ENCODE measurements at places on chromosomes 13 and 19.

GRCh38 chr19:823565-824121 is 1.9 kb upstream of the PLPPR3 start:
- DNase-seq: no peak

DNA sequence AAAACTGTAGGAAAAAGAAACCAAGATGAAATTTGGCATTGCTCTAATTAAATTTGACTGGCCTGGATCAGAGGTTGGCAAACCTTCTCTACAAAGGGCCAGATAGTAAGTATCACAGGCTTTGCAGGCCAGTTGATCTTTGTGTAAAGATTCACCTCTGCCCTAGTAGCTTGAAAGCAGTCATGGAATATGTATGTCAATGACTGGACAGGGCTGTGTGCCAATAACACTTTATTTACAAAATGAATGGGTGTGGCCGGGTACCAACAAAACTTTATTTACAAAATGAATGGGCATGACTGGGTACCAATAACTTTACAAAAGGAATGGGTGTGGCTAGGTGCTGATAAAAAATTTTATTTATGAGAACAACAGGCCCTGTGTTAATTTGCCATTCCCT is 20.0 kb downstream of the SIN3B start:
- no peak for DNase-seq

- no peak for DNase-seq
Measured at GRCh38 chr13:41596190-41596589, 138.8 kb downstream of the RGCC start.

DNA sequence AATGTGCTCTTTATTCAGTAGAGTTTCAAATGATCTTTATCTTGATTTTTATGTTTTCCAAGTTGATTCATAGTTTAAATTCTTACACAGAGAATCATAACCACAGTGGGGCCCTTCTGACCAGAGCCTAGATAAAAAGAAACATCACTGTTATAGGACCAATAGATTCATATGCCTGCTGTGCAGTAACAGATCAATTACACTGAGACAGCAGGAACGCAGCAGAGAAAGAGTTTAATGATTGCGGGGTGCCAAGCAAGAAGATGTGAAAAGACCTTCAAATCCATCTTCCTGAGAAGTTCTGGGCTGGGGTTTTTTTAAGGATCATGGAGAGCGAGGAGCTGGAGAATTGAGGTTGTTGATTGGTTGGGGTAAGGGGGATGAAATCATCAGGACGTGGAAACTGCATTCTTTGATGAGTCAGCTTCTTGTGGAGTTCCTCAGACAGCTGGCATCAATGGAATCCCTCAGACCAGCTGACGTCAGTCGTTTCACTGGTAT is 346.6 kb downstream of the TBC1D4 start:
- DNase-seq: no peak

- peak; percentile 94 for DNase-seq
Measured at GRCh38 chr19:10416380-10417257, 3.7 kb upstream of the PDE4A start.

DNA sequence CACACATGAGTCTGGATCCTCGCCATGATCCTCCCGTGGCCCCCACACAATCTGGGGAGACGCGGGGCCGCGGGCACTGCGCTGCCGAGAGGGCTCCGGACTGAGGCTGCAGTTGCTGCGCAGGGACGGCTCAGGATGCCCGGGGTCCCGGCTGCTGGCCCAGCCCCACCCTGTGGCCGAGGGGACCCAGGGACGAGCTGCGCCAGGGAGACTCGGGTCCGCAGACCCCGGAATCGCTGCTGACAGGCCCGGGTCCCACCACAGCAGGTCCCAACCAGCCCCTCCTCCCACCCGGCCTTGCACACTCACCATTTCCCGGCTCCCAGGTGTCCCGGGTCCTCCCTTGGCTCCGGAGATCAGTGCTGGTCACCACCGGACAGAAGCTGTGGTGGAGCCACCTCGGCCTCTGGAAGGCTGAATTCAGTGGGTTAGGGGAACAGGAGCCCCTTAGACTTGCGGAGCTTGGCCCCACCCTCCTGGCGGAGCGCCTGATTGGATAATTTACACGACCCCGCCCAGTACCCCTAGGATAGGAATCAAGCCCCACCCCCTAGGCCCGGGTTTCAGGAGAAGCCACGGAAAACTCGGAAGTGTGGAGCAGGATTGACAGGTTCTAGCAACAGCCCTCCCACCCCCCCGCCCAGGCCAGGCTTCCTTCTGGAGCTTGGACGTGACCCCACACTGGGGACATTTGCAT is 57.4 kb downstream of the ZNF44 start:
- DNase-seq: no peak

DNA sequence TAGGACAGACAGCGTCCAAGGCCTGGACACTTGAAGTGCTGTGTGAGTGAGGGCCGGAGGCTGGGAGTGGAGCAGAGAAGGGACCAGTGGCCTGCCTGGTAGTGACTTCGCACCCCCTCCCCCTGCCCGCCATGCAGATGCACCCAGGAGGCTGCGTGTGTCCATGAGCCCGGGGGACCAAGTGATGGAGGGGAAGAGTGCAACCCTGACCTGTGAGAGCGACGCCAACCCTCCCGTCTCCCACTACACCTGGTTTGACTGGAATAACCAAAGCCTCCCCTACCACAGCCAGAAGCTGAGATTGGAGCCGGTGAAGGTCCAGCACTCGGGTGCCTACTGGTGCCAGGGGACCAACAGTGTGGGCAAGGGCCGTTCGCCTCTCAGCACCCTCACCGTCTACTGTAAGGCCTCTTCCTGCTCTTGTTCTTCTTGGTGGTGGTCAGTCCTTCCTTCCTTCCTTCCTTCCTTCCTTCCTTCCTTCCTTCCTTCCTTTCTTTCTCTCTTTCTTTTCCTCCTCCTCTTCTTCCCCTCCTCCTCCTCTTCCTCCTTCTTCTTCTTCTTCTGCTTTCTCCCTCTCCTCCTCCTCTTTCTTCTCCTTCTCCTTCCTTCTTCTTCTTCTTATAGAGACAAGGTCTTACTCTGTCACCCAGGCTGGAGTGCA is 6.0 kb upstream of the FFAR1 start:
- no peak for DNase-seq

DNA sequence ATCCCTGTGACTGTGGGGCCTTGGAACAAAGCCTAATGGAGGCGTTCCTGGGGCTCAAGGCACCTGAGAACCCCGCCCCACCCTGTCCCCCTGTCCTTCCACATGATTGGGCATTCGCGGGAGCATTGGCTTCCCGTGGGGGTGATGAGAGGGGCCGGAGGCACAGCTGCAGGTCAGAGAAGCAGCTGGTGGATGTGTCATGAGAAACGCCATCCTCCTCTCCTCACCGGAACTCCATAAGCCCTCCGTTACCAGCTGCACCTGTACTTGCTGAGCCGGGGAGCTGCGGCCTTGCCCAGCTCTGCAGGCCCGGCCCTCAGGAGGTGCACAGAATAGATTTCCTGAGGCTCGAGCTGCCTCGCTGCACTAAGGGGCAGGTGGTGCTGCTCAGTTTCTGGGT is 42.0 kb downstream of the CAPN12 start:
- DNase-seq: no peak

DNA sequence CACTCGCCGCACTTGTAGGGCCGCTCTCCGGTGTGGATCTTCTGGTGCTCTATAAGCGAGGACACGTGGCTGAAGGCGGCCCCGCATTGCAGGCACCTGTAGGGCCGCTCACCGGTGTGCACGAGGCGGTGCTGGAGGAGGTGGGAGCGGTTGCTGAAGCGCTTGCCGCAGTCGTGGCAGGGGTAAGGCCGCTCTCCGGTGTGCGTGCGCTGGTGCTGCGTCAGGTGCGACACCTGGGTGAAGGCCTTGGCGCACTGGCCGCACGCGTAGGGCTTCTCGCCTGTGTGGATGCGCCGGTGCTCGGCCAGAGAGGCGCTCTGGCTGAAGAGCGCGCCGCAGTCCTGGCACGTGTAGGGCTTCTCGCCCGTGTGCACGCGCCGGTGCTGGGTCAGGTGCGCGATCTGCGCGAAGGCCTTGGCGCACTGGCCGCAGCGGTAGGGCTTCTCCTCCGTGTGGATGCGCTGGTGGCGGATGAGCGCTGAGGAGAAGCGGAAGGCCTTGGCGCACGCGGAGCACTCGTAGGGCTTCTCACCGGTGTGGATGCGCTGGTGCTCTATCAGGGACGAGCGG is 7.5 kb downstream of the ZNF835 start:
- DNase-seq: no peak

GRCh38 chr13:75480671-75481175 is 1.2 kb downstream of the TBC1D4 start:
- DNase-seq: peak; percentile 45

DNA sequence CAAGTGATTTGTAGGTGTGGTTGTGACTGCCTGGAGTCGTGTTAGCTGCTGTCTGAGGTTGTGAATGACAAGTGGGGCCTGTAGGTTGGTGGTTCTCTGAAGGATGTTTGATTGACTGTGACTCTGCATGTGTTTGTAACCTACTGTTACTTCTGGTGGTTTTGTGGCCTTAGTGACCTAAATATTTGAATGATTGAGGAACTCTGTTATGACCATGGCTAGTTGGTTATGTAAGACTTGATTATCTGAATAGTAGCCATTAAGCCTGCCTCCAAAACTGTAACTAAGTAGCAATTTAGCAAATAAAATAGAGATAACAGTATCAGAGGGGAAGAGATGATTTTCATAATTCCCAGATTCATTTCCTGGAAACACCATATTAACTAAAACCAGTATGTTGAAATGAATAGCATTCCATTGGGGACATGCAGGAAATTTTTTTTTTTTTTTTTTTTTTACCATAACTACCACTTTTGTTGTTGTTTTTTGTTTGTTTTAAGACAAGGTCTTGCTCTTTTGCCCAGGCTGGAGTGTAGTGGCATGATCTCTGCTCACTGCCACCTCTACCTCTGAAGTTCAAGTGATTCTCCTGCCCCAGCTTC is 865 bp downstream of the ZNF382 start:
- DNase-seq: no peak

- peak; percentile 58 for DNase-seq
Measured at GRCh38 chr13:44575741-44576350, at the start of gene TSC22D1. Gene TSC22D1, minus strand, starts transcription at chr13:44576330. Its CDS starts 256 bp downstream, at chr13:44576074.

DNA sequence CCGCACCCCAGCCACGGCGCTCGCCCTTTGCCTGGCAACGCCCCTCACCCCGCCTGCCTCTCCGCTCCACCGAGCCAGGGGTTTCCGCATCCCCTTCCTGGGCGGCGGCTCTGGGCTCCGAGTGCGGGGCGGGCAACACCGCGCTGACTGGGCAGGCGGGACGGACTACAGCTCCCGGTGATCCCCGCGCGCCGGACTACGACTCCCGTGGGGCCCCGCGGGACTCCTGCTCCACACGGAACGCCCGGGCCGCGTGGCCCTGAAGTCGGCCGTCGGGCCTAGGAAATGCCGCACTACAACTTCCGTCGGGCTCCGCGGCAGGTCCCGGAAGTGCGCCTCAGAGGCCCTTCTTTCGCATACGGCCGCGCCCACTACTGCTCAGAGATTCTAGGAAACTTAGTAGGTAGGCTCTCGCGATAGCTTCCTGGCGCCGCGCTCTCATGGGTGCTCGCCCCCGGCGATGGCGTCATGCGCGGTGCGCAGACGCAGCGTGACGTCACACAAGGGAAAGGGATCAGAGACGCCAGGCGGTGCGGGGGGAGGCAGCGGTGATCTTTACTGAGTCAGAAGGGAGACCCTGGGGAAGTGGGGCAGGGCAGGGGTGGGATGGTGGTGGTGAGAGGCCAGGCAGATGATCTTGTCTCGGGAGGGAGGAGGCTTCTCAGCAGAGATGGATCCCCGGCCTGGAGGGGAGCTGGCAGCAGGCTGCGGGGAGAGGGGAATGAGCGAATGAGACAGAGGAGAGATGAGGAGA is at the start of gene JOSD2:
JOSD2 (minus strand) TSS at position 123 of the 754 bp plus-strand sequence. CDS start 760 bp downstream, outside the sequence.
- peak; percentile 95 for DNase-seq

- DNase-seq: no peak
Measured at GRCh38 chr13:21606251-21606650, 2.3 kb upstream of the MICU2 start.

- no peak for DNase-seq
Measured at GRCh38 chr19:13079542-13079986, 23.1 kb downstream of the LYL1 start.

- no peak for DNase-seq
Measured at GRCh38 chr13:100521851-100522617, 66.6 kb downstream of the GGACT start.

- DNase-seq: no peak
Measured at GRCh38 chr13:51191743-51192142, 30.5 kb upstream of the FAM124A start.

GRCh38 chr13:36288794-36289391 is 8.7 kb downstream of the CCDC169 start:
- no peak for DNase-seq

DNA sequence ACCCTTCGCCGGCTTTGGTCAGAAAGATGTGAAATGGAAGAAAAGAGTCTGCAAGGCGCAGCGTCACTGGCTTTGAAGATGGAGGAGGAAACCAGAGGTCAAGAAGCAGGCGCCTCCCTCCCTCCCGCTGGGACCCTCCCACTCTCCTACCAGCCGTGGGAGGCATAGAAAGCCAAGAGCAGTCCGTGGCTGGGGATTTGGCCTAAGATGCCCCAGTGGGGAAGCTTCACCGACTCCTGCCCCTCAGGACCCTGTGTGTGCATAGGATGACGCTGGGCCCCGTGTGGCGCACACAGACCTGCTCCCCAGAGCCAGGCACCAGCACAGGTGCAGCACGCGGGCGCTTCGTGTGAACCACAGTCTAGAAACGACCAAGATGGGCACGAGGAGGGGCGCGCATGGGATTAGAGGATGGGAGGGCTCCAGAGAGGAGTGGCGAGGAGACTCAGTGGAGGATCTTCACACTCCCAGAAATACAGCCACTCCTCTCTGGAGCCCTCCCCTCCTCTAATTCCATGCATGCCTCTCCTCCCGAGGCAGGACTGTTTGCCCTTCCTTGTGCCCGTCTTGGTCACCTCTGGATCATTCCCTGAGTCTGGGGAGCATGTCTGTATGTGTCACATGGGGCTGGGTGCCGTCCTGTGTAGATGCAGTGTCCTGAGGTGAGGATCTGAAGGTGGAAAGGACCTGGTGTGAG is 194.3 kb downstream of the TEX29 start:
- DNase-seq: no peak

DNA sequence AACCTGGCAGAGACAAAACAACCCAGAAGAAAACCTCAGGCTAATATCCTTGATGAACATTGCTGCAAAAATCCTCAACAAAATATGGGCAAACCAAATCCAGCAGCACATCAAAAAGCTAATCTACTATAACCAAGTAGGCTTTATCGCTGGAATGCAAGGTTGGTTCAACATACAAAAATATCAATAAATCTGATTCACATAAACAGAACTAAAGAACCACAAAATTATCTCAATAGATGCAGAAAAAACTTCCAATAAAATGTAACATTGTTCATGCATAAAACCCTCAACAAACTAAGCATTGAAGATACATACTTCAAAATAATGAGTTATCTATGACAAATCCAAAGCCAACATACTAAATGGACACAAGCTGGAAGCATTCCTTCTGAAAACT is 8.8 kb downstream of the ZNF724 start:
- no peak for DNase-seq

GRCh38 chr13:113816946-113817859 is 46.7 kb downstream of the GAS6 start:
- DNase-seq: peak; percentile 90

- no peak for DNase-seq
Measured at GRCh38 chr13:76993021-76993420, 1.1 kb downstream of the CLN5 start.

DNA sequence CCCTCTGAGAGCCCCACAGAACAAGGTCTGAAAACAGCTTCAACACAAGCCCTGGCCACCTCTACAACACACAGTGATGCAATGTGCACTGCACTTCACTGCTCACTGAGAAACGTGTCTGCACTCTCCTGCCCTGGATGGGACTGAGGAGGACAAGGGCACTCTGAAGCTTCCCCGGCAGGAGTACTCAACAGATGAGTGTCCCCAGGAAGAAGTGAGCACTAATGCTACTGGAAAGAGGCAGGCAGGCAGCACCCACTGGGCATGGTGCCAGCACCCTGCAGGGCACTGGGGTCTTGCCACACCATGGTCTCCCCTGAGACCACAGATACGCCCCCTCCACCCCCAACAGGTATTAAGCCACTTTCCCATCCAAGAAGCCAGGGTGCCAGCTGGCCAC is 17.7 kb upstream of the SLC35E1 start:
- DNase-seq: no peak

Data from stimulated activated CD4-positive, alpha-beta T cell treated with anti-CD3 and anti-CD28 coated beads, Interleukin-2, amount 100 ng/mL, for 24 hours (primary cell).